T-helper 9 cell (primary cell): ENCODE measurements at places on chromosomes 7 and 10.

DNA sequence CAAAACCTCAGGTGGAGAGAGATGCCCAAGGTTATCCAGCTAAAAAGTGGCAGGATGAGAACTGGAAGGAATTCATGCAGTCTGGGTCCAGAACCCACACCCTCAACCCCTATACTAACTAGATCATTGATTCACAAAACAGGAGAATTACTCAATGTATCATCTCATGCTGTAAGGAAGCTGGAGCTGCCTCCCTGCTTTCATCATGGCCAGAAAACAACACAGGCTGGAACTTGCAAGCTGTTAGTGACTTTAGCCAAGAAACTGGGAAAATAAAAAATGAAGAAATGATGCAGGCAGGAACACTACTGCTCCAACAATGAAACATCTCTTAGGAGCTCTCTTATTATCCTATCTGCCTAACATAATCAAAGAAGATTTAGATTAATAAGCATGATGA is 619.8 kb upstream of the CELF2 start:
- DNase-seq = no peak

DNA sequence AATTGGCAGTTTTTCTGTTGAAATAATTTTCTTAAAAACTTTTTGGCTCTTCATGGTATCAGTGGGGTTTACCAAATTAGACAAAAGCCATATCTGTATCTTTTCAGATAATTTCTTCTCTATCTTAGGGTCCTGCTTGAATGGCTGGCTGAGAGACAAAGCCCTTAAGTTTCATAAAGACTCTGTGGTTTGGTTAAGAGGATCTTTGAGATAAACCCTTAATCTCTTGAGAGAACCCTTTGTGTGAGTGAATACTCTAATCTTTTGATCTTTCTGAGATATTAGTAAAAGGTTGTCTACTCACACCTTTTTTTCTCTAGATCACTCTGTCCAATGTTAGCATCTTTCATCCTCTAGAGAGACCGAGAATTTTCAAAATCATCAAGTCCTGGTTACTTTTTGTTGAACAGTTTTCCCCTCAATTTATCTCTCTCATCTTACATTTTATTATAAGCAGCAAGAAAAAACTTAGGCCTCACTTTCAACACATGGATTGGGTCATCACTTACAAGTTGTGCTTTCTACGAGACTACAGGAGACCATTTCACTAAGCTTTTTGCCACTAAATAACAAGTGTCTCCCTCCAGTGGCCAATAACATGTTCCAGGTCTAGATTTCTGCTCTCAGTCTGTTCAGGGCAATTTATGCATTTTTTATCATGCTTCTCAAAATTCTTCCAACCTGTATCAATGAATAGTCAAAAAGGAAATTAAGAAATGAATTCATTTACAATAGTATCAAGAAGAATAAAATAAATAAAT is 28.4 kb downstream of the DNAJC9 start:
- DNase-seq = no peak

GRCh38 chr7:98869597-98870120 is at the start of gene TMEM130:
Gene TMEM130 (minus strand): TSS chr7:98870014. CDS start chr7:98869861, 153 bp downstream.
- no peak for DNase-seq

DNA sequence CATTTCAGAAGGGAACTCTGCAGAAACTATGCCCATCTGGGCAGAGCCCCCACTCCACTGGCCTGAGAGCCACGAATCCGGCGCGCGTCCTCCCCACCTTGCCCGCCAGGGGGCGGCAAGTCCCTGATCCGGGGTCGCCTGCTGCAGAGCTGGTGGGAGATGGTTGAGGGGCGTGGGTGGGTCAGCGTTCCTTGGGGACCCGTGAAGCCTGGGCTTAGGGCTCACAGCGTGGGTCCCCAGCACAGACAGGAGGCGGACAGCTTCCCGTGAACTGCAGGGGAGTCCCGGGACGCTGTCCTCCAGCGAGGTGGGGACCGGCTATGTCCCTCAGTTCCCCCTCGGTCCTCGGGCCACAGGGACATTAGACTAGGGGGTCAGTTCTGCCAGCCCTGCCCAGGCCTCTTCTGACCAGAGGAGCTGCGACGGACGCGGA is 585 bp upstream of the POP7 start:
- DNase-seq = peak; percentile 75

DNA sequence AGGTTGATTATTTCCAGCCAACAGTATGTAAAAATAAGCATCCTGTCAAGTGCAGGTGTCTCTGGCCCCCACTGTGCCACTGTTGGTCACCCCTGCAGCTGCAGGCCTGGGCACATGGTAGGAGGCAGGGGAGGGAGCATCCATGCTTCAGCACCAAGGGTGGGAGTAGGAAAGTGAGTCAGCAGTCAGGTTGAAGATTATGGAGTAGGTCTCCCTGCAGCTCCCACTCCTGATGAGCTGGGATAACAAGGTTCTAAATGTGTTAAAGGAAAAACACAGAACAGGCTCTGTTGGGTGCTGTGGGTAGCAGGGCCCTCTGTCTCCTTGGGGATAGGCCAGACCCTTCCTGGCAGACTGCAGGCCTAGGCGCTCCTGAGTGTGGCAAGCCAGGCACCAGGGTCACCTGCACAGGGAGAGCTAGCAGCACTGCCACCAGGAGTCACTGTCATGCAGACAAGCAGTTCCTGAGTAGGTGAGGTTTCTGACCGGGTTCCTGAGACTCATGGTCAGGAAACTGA is 59.3 kb downstream of the NUDCD3 start:
- no peak for DNase-seq

DNA sequence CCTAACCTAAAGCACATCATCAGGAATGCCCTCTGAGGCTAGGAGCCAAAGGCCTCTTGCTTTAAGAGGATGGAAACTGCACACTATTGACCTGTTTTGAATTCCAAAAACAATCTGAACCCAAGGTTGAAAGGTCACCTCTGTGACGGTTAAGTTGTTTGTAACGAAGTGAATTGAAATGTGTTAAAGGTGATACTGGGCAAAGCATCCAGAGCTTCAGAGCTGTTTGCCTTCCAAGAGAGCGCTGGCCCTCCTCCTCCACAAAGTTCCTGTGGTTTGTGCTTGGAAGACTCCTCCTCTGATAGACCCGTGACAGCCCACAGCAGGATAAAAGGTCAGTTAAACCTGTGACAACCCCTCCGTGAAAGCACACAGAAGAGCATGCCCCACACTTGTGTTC is 133.7 kb upstream of the CTTNBP2 start:
- DNase-seq = no peak
